ENCODE measurements at places on chromosomes 5 and 9.

GRCh38 chr9:27565696-27566095 is 7.6 kb downstream of the C9orf72 start:
- DNase-seq: no peak
- H3K27me3 ChIP-seq: no peaks in the 10 kb centered on the region
- 0 out of 3 replicates have a peak, but pooled peaks cover 2% of the 10 kb centered on the region for H3K36me3 ChIP-seq
- no peak overlapping the region for H3K4me3 ChIP-seq
- H3K27ac ChIP-seq: no peak overlapping the region
- H3K4me1 ChIP-seq: no peaks in the 10 kb centered on the region

- H3K4me3 ChIP-seq: no peak overlapping the region
- H3K27ac ChIP-seq: peak overlapping the region; percentile 34
- peaks cover 1% of the 10 kb centered on the region for H3K36me3 ChIP-seq
- H3K4me1 ChIP-seq: peaks cover 26% of the 10 kb centered on the region
- peak; percentile 9 for DNase-seq
- H3K27me3 ChIP-seq: no peaks in the 10 kb centered on the region
These were observed 1.6 kb upstream of the NIPSNAP3A start for GRCh38 chr9:104745852-104746251.

DNA sequence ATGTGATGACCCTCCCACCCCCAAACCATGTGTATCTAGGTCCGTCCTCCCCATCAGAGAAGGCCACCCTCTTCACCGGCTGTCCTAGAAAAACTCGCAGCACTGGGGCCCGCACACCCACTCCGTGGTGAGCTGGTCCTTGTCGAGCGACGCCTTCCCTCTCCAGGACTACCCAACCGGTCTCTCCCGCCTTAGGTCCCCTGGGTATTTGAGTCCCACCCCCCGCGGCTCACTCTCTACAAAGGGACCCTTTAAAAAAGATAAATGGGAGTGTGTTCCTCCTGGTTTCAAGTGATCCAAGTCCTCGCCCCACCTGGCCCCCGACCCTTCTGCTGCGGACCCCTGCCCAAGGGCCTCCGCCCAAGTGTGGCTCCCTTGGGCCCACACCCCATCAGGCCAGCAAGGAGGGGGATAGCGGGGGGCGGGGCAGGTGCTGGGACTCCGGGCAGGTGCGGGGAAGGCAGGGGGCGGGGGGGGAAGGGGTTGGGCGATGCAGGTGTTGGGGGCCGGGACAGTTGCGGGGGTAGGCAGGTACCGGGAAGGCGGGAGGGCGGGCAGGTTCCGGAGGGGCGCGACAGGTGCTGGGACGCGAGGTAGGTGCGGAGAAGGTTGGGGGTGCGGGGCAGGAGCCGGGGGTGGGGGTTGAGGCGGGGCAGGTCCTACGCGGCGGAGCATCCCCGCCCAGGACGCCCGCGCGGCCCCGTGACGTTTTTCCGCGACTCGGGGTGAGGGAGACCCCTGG is 970 bp upstream of the ARRDC1 start:
- H3K27ac ChIP-seq: no peak overlapping the region
- H3K36me3 ChIP-seq: no peaks in the 10 kb centered on the region
- no peaks in the 10 kb centered on the region for H3K27me3 ChIP-seq
- peaks cover 41% of the 10 kb centered on the region for H3K4me1 ChIP-seq
- peak overlapping the region; percentile 38 for H3K4me3 ChIP-seq

DNA sequence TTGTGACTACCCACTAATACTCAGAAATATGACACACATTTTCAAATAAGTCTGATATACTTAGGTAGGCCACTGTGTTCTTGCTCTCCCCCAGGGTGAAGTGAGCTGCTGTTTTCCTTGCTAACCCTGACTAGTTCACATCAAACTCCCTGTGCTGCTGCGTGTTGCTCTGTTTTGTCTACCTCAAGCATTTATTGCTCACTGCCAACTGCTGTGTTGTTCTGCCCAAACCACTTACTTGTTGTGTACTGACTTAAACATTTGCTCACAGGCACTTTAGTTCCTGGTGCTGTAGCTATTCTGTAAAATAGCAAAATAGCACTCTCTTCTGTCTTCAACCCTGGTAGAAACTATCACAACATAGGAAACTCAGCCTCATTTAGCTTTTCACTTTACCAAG is 255.7 kb downstream of the HCN1 start:
- H3K4me1 ChIP-seq: no peaks in the 10 kb centered on the region
- no peaks in the 10 kb centered on the region for H3K36me3 ChIP-seq
- DNase-seq: no peak
- H3K4me3 ChIP-seq: no peak overlapping the region
- H3K27me3 ChIP-seq: no peaks in the 10 kb centered on the region

DNA sequence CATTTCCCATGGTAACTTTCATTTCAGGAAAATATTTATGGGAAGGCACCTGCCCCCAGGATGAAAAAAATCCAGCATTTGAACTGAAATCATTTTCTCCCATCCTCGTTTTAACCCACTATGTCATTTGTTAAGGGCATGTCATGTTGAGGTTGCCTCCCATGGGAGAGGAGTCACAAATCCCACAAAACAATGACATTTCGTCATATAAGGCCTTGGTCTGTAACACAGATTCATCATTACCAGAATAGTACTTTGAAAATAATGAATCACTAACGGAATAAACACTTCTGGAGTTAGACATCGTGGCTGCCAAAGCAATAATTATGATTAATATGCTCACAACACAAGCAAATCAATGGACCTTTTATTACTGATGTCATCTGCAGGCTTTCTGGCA is 274.1 kb downstream of the NDUFS4 start:
- H3K4me1 ChIP-seq: no peaks in the 10 kb centered on the region
- H3K4me3 ChIP-seq: no peak overlapping the region
- no peaks in the 10 kb centered on the region for H3K36me3 ChIP-seq
- no peaks in the 10 kb centered on the region for H3K27me3 ChIP-seq
- DNase-seq: no peak
- no peak overlapping the region for H3K27ac ChIP-seq

GRCh38 chr9:82021198-82021597 is 32.6 kb downstream of the SPATA31D1 start:
- H3K27ac ChIP-seq: no peak overlapping the region
- H3K4me3 ChIP-seq: no peak overlapping the region
- no peaks in the 10 kb centered on the region for H3K36me3 ChIP-seq
- H3K27me3 ChIP-seq: no peaks in the 10 kb centered on the region

DNA sequence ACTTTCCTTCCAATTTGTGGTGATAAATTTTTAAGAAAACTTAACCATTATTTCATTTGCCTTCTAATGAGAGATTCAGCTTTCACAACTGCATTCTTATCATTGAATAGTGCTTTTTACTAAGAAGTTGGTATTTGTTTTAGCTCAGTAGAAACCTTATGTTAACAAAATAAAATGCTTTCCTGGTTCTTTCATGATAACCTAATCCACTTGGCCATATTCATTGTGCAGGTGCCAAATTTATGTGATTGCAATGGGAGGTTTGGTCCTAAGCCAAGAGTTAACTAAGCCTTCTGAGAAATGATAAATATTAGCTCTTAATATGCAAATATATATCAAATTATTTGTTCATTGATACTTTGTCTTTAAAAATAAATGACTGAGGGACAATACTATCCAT is 141.1 kb upstream of the TLE4 start:
- no peaks in the 10 kb centered on the region for H3K4me1 ChIP-seq
- H3K36me3 ChIP-seq: no peaks in the 10 kb centered on the region
- no peaks in the 10 kb centered on the region for H3K27me3 ChIP-seq
- H3K27ac ChIP-seq: no peak overlapping the region
- H3K4me3 ChIP-seq: no peak overlapping the region
- no peak for DNase-seq

DNA sequence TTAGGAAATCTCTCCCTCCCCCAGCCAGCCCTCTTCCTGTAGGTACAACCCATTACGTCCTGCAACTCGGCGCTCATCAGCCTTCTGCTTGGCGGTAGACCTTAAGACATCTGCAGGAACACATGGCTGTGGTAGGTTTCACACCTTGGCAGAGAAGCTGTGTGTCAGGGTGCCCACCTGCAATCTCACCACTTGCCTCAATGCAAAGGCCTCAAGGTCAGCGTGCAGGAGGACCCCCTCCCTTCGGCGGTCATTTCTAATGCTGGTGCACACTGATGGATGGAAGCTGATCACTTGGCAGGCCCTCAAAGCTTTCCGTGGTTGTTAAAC is 67.3 kb downstream of the CRB2 start:
- no peaks in the 10 kb centered on the region for H3K27me3 ChIP-seq
- H3K27ac ChIP-seq: no peak overlapping the region
- no peaks in the 10 kb centered on the region for H3K36me3 ChIP-seq
- DNase-seq: no peak
- no peaks in the 10 kb centered on the region for H3K4me1 ChIP-seq
- H3K4me3 ChIP-seq: no peak overlapping the region

GRCh38 chr9:530681-531080 is 310.8 kb upstream of the DMRT1 start:
- H3K27ac ChIP-seq: no peak overlapping the region
- no peak for DNase-seq
- H3K4me3 ChIP-seq: no peak overlapping the region
- no peaks in the 10 kb centered on the region for H3K36me3 ChIP-seq
- no peaks in the 10 kb centered on the region for H3K27me3 ChIP-seq
